Left kidney (tissue), 8 donors: ENCODE measurements at places on chromosomes 5 and 9.

DNA sequence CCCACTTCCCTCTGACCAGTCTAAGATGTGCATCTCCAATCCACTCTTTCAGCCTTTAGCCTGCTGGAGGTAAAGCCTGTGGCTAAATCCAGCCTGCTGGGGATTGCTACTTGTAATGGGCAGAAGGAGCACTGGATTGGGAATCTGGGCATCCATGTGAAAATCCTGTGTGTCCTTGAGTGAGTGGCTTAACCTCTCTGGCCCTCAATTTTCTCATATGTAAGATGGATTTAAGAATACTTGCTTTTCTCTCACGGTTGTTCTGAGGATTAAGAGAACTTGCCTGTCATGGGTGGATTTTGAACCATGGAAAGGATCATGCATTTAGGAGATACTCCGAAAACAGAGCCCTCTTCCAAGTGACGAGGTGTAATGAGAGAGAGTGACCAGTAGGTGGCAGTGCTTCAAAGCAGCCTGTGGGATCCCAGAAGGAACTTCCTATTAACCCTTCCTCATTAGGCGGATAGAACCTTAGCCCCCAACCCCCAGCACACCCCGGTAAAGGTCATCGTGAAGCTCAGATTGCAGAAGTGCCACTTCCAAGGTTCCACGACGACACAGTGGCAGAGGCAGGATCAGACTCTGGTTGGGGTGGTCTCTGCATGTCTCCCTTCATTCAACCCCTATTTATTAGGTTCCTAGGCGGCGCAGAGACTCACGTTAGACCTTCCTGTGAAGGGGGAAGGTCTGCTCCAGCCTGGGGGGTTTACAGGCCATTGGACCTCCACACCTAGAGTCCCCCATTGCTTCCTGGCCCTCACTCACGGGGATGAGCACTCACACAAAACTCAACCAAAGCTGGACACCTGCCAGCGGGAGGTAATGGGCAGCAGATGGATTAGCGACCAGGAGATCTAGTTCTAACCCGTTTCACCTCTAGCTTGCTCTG is 68.7 kb upstream of the ZNF618 start:
- DNase-seq = peak; percentile 53

DNA sequence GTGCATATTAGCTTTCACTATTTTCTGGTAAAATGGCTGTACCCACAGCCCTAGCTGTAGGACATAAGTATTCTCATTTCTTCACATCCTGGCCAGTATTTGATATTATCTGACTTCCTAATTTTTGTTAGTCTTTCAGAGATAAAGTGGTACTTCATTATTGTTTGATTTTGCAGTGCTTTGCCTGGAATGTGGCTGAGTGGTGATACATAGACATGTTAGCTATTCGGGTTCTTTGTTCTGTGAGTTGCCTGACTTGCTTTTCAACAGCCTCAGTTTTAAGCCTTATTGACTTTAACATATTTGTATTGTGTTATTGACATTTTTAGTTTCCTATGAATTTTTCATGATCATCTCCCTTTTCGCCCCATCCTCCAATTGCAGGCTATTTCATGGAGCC is 161.1 kb downstream of the GABBR2 start:
- no peak for DNase-seq

DNA sequence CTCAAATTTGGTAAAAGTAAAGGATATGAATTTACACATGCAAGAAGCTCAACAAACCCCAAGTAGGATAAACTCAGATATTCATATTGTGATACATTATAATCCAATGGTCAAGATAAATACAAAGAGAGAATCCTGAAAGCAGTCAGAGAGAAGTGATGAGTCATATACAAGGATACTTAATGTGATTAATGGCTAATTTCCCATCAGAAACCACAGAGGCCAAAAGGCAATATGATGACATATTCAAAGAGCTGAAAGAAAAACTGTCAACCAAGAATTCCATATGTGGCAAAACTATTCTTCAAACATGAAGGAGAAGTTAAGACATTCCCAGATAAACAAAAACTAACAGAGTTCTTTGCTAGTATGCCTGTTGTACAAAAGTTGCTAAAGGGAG is 19.5 kb upstream of the IRF1 start:
- DNase-seq = no peak

GRCh38 chr5:76264681-76265080 is 138.4 kb upstream of the IQGAP2 start:
- DNase-seq = no peak

GRCh38 chr5:96999856-97000255 is 64.0 kb downstream of the LNPEP start:
- DNase-seq = no peak

DNA sequence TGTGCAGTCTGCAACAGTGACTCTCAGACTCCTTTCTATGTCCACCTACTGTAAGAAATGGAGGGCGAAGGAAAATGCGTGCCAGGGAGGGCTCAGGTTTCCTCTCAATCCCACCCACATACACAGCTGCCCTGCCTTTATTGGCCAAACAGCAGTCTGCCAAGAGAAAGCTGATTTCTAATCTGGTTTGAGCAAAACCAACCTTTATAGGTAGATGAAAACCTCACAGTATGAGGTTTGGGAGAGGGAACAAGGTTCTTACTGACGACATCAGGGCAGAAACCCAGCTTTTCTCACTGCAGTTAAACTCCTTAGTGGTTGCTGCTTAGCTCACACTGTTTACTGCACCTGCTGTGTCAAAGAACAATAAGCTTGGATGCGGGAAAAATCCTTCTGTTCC is 152.3 kb upstream of the KLF9 start:
- no peak for DNase-seq

DNA sequence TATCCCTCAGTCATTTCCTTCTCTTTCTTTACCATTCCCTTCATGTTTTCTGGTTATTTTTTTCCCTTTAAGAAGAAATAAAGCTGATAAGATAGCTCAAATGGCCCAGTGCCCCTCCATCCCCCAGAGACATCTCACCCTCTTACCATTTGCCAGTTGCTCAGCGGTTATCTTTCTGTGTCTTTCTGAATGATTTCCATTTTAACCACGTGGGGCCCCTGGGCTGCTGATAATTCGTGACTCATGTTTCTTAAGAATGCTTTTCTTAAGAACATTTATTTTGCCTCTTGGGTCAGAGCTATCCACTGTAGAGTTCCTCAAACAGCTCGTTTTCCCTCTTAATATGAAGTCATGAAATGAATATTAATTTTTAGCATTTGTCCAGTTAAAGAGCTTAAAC is 147.8 kb downstream of the MAST4 start:
- DNase-seq = no peak

DNA sequence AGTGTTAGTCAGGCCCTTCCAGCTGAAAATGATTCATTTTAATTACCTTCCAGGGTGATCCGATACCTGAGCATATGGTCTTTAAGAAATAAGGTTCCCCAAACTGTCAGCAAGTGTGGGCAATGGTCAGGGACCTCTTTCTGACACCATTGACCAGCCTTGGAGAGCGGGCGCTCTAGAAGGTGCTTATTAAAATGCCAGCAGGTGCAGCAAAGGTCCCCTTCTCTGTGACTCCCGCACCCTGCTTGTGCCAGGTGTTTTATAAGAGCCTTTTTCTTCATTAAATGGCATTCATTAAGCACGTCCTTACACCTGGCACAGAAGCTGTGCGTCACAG is 85.3 kb downstream of the MVB12B start:
- DNase-seq = no peak

GRCh38 chr5:137190031-137190430 is 309.1 kb downstream of the SPOCK1 start:
- DNase-seq = no peak

DNA sequence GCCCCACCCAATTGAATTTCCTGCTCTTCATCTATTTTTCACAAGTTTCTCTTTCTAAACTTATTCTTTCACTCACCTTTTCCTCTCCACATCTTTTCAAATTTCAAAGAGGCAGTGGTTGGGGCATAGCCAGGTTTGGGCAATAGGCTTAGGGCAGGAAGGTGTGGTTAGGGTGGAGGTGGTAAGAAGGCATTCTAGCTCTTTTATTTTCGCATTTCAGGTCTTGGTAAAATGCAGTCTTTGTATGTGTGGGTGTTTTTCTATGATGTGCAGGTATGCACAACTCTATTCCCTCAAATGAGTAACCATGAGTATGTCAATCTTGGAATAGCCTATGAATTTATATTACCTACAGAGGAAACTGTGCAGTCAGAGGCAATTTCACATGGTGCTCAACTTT is 129.8 kb upstream of the IFNE start:
- no peak for DNase-seq

DNA sequence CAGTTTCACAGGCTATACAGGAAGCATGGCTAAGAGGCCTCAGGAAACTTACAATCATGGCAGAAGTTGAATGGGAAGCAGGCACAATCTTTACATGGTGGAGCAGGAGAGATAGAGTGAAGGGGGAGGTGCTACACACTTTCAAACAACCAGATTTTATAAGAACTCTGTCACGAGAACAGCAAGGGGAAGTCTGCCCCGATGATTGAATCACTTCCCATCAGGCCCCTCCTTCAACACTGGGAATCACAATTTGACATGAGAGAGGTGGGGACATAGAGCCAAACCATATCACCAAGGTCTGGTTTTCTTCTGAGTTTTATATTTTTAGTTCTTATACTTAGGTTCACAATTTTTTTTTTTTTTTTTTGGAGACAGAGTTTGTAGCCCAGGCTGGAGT is 16.1 kb downstream of the ZCCHC9 start:
- DNase-seq = no peak

GRCh38 chr5:119814655-119815054 is 185.3 kb downstream of the FAM170A start:
- DNase-seq = no peak
